ENCODE measurements at places on chromosomes 2 and 18. TPM values are rescaled to one million over a fixed set of nuclear protein-coding genes. Genes with fewer than 3 reads are reported as not detected.

CHRNG gene
- 1.6 TPM for polyA plus RNA-seq

DNA sequence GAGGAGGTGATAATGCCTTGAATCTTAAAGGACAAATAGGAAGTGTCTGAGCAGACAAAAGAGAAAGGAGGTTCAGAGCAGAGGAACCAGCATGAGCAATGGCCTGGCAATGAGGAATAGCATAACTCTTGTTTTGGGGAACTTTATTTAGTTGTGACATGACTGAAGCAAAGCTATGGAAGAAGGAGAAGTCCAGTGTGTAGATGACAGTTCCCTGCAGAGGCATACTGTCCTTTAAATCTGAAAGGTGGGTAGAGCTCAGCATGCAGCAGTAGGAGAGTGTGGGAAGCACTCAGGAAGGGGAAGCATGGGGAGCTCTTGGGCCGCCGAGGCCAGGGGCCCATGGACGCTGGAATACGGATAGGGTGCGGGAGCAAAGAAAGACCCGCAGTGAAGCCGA lies 173.8 kb downstream of the SEPTIN10 start:
- no peak for DNase-seq

DNA sequence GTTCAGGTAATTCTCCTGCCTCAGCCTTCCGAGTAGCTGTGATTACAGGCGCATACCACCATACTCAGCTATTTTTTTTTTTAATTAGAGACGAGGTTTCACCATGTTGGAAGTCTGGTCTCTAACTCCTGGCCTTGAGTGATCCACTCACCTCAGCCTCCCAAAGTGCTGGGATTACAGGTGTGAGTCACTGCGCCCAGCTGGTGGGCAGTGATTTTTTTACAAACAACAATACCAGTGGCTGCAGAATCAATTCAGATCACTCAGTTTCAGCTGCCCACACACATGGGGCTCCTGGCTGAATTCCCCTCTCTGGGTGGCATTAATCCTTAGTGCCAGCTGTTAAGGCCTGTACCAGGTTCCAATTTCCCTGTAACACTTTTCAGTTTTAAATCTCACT lies 13.3 kb upstream of the CYRIA start:
- no peak for DNase-seq

DNA sequence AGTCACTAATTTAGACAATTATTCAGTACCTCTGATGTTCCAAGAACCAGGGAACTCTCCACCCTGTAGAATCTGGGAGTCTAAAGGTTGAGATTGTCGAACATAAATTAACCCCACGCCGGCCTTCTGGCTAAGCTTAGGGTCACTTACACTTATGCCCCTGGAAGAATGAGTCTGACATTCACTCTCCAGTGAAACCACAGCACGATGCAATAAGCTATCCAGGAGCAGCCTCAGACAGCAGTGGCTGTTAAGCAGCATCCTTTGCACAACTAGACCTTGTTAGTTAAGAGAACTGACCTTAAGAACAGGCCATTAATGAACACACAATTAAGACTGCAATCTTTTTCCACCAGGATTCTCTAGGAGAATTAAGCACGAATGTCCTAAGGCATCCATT lies 25.0 kb downstream of the SH3YL1 start:
- DNase-seq, result no peak

RTKN gene
- polyA plus RNA-seq, result 89.3 TPM

GRCh38 chr2:224613543-224614286 lies 28.6 kb upstream of the CUL3 start:
- no peak for DNase-seq

TMEM37 gene
- polyA plus RNA-seq, result 54.9 TPM

B4GALT6 gene
- polyA plus RNA-seq, result 14.5 TPM

DNA sequence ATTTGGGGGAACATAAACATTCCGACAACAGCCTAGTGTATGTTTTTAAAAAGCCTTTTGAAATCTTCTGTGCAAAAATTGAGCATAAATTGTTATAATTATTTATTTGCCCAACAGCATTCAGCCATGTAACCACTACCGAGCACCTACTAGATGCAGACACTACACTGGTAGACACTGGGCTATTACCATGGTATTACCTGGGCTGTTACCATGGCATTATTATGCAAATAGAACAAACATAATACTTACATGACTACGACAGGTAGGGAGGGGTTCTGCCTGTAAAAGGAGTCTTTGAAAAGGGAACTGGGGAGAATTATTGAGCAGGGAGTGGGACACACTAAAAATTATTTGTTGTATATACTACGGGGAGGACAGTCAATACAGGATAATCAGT lies 116.4 kb downstream of the MREG start:
- no peak for DNase-seq

- no peak for DNase-seq
Measured at GRCh38 chr2:128428415-128428814, 109.7 kb upstream of the HS6ST1 start.

Data from renal cortex interstitium (tissue), 15 donors.